ENCODE measurements at places on chromosomes 12 and 14.

GRCh38 chr12:89863493-89863938 is 154.9 kb upstream of the ATP2B1 start:
- peak; percentile 98 for DNase-seq

DNA sequence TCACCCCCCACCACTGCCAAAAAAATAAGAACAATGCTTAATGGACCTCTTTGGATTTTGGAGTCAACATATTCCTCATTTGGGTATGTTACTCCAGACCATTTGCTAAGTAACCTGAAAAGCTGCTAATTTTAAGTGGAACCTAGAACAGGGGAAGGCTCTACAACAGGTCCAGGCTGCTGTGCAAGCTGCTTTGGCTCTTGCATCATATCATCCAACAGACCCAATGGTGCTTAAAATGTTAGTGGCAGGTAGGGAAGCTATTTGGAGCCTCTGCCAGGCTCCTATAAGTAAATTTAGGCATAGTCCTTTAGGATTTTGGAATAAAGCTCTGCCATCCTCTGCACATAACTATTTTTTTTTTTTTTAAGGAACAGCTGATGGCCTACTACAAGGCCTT is 132.2 kb upstream of the PMCH start:
- DNase-seq, result no peak

GRCh38 chr14:43858981-43859380 is 648.1 kb downstream of the FSCB start:
- DNase-seq, result no peak

DNA sequence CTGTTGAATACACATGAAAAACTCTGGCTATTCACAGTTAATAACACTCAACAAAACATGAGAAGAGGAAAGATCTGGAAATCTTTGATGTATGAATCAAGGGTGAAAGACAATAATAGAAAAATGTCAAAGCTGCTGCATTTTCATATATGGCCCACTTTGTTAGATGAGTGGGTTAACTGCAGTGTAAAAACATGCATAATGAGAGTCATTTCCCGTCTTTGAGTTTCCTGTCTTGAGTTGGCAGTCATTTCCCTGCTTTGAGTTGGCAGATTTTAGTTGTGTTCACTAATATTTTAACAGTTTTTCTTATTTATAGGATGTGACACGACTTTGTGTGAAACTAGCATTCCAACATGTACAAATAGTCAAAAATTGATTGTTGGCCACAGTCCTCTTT is 87.9 kb upstream of the PTPRQ start:
- no peak for DNase-seq

DNA sequence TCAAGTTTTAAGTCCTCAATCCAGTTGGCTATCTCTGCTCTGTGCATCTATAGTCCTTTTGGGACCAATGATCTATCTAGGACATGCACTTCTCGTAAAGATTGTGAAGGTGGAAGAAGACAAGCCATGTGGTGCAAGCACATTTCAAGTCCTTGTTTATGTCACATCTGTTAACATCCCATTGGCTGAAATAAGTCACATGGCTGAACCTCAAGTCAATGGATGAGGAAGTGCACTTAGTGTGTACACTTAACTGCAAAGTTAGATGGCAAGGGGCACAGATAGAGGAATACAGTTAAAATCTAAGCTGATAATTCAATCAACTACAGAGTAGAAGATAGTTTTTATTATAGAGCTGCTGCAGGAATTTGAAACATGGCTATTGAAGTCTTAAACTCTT is 362.8 kb upstream of the TBX3 start:
- no peak for DNase-seq

DNA sequence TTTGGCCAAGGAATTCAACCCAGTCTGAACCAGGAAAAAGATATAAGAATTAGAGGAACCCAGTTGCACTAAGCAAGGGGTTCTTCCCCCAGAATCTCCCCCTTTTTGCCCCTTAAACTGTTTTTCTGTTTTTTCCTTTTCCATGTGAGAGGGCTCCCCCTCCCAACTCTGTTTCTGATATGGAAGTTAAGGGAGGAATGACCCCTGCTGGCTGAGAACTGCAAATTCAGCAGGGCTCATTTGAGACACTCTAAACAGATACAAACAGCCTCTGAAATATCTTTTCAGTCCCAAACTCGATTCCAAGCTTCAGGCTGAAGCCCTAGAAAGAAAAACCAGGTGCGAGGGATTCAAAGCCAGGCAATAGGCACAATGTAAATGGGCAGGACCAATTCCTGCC is 132.7 kb downstream of the SLC41A2 start:
- DNase-seq, result peak; percentile 4

DNA sequence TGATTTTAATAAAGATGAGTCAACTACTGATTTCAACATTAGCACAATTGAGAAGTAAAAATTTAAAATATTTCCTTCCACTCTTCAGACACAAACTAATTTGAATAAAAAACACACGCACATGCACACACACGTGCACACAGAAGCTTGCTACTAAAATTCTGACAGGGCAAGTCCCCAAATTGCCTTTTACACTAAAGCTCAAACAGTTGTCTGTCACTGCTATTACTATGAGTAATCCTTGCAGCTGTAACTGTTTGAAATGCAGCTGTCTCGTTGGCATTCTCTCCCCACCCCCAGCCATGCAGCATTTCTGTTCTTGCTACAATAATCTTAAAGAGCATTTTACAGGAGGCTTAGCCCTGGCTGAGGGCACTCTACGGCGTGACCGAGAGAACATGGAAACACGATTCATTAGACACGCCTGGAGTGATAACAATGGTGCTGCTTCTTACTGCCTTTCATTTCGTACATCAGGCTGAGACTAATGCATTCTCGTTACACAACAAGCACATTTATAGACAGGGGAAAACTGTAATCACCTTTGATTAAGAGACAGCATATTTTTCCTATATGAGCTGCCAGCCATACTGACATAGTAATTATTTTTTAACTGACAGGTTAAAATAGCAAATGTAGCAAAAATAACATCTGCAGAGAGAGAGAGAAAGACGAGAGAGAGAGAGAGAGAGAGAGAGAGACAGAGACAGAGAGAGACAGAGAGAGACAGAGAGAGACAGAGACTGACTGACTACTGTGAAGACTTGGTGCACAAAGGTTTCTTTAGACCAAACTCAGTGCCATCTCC is 153.8 kb downstream of the MED13L start:
- peak; percentile 41 for DNase-seq

DNA sequence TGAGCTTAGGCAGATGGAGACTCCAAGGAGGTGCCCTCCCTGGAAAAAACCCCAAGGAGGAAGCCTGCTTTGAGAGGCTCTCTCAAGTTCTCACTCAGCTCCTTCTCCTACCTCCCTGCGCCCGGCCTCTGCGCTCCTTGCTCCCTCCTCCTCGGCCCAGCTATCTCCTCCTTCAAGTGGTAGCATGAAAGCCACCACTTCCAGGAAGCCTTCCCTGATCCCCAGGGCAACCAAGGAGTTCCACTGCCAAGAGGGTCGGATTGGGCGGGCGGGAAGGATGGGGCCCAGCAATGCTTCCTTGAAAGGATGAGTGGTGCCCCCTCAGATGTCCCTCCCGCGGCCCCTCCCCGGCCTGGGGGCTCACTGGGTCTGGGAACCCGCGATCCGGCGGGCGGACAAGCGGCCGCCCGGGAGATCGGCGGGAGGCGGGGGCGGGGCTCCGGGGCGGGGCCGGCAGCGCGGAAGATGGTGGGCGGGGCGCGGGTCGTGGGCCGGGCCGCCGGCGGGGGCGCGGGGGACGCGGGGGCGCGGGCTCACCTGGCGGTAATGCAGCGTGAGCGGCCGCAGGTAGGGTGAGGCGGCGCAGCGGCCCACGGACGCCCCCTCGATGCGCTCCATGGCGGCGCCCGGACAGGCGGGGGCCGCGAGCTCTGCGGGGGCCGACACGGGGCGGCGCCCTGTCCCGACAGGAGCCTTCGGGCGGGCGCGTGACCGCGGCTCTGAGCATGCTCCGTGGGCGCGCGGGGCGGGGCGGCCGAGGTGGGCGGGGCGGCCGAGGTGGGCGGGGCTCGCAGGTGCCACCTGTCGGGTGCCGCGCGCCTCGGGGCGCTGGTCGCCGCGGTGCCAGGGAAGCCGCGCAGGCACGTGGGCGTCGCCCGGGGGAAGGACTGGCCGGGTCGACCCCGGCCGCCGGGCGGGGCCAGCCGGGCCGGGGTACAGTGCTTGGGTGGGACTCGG is at the start of gene NUDT14:
TSS of gene NUDT14 (minus strand) at position 721 of the 957 bp plus-strand sequence. CDS start at position 618, 103 bp downstream.
- DNase-seq, result peak; percentile 86

Measured in CD4-positive, alpha-beta T cell treated with Interleukin-4 for 4 hours (primary cell).